ENCODE measurements at places on chromosomes 5 and 9. TPM values are rescaled to one million over a fixed set of nuclear protein-coding genes. Genes with fewer than 3 reads are reported as not detected.

- no peak for DNase-seq
- H3K4me1 ChIP-seq = no peaks in the 10 kb centered on the region
- H3K27me3 ChIP-seq = no peaks in the 10 kb centered on the region
- H3K27ac ChIP-seq = no peak overlapping the region
These were observed 53.5 kb downstream of the PPP2R2B start for GRCh38 chr5:146825033-146825432.

- H3K27me3 ChIP-seq = no peaks in the 10 kb centered on the region
- no peak for DNase-seq
- H3K36me3 ChIP-seq = no peaks in the 10 kb centered on the region
- no peaks in the 10 kb centered on the region for H3K4me1 ChIP-seq
- H3K4me3 ChIP-seq = no peak overlapping the region
- no peak overlapping the region for H3K27ac ChIP-seq
These were observed 18.6 kb upstream of the SMIM15 start for GRCh38 chr5:61180886-61181285.

DNA sequence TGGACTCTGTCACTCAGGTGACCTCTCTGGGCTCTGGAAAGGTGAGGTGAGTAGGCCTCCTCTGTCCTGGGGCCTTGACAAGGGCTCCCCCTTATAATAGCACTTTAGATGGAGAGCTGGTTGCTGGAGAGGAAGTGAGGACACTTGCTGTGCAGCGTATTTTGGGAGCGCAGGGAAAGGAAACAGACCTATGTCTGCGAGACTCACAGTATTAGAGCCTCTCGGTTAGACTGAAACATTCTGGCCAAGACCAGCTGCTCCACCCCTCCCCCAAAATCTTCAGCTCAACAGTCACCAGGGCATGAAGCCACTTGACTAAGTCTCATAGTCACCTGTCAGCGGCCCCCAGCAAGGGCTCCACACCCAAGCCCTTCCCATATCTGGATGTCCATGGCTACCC, 213.6 kb downstream of the AGTPBP1 start:
- H3K27ac ChIP-seq = no peak overlapping the region
- no peaks in the 10 kb centered on the region for H3K4me1 ChIP-seq
- H3K4me3 ChIP-seq = no peak overlapping the region
- no peak for DNase-seq
- no peaks in the 10 kb centered on the region for H3K36me3 ChIP-seq

DNA sequence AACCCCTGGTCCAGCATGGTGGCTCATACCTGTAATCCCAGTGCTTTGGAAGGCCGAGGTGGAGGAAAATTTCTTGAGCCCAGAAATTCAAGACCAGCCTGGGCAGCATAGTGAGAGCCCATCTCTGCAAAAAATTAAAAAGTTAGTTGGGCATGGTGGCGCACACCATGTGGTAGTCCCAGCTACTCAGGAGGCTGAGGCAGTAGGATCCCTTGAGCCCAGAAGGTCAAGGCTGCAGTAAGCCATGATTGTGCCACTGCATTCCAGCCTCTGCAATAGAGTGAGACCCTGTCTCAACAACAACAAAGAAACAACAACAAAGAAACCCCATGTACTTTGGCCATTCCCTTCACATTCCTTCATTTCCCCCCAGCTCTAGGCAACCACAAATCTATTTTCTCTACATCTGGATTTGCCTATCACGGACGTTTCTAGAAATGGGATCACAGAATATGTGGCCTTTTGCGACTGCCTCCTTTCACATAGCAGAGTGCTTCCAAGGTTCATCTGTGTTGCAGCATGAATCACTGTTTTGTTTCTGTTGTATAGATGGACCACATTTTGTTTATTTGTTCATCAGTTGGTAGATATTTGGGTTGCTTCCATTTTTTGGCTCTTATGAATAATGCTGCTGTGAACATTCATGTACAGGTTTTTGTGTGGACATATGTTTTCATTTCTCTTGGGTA, 17.9 kb downstream of the MIGA2 start:
- no peak for DNase-seq
- H3K4me3 ChIP-seq = no peak overlapping the region
- peaks cover 10% of the 10 kb centered on the region for H3K36me3 ChIP-seq

GRCh38 chr9:21078702-21079101, 960 bp upstream of the IFNB1 start:
- DNase-seq = no peak
- H3K27ac ChIP-seq = no peak overlapping the region
- no peaks in the 10 kb centered on the region for H3K36me3 ChIP-seq
- H3K27me3 ChIP-seq = no peaks in the 10 kb centered on the region
- no peak overlapping the region for H3K4me3 ChIP-seq

DNA sequence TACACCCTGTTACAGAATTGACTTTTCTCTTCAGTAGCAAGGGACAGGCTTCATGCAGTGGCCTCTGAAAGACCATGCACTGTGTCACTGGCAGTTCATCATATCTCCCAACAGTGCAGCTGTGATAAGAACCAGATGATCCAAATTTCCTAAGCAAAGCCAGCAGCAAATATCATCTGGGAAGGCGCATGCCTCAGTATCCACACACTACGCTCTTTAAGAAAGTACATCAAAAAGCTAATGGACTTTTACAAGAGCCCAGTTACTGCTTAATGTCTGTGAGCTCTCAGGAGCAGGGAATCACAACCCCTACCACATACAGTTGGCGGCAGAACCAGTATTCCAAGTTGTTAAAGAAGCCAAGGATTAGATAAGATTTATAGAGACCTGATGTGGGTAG, 25.1 kb downstream of the ADAMTSL1 start:
- no peak for DNase-seq
- H3K36me3 ChIP-seq = no peaks in the 10 kb centered on the region
- H3K4me3 ChIP-seq = no peak overlapping the region
- H3K4me1 ChIP-seq = no peaks in the 10 kb centered on the region

- H3K27ac ChIP-seq = no peak overlapping the region
- no peaks in the 10 kb centered on the region for H3K27me3 ChIP-seq
- no peak overlapping the region for H3K4me3 ChIP-seq
- no peaks in the 10 kb centered on the region for H3K4me1 ChIP-seq
- DNase-seq = no peak
These were observed 17.0 kb upstream of the C1QTNF3 start for GRCh38 chr5:34059977-34060376.

Gene MLANA
- total RNA-seq = not detected

Gene CSF2
- not detected for total RNA-seq

Gene CDC20B
- not detected for total RNA-seq

Data from T-cell (primary cell).